ENCODE measurements at places on chromosomes 2 and 18.

GRCh38 chr2:151033271-151034248, 228.1 kb downstream of the RBM43 start:
- DNase-seq: no peak

- DNase-seq: no peak
Observed at GRCh38 chr2:196248467-196249094, 77.2 kb upstream of the STK17B start.

DNA sequence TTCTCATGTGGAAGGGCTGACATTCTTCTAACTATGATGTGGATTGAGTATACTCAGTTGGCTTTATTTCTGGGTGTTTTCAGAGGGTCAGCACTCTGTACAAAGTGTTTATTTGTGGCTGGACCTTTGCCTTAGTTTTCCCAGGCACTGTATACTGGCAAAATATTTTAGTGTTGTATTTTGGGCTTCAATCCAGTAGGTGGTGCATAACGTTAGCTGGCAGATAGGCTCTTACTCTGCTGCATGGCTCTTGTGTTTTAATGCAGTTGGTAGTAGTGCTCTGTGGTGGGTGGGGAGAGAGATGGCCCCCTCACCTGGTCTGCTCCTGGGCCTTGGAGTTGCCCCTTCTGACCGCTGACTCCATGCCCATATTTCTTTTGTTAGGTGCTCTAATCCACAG, 75.6 kb upstream of the REG3A start:
- DNase-seq: no peak

- no peak for DNase-seq
Observed at GRCh38 chr2:154158101-154158500, 286.4 kb downstream of the GALNT13 start.

DNA sequence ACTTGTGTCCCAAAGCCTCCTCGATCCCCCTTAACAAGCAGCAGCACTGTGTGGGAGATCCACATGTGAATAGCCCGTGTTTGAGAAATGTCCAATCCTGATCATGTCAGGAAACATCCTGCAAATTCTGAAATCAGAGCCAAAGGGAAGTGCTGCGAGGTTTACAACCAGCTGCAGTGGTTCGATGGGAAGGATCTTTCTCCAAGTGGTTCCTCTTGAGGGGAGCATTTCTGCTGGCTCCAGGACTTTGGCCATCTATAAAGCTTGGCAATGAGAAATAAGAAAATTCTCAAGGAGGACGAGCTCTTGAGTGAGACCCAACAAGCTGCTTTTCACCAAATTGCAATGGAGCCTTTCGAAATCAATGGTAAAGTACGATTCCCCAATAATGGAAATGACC, at the start of gene MARCO:
TSS of gene MARCO (plus strand) at position 164 of the 400 bp plus-strand sequence. CDS start at position 271, 107 bp downstream.
- no peak for DNase-seq

DNA sequence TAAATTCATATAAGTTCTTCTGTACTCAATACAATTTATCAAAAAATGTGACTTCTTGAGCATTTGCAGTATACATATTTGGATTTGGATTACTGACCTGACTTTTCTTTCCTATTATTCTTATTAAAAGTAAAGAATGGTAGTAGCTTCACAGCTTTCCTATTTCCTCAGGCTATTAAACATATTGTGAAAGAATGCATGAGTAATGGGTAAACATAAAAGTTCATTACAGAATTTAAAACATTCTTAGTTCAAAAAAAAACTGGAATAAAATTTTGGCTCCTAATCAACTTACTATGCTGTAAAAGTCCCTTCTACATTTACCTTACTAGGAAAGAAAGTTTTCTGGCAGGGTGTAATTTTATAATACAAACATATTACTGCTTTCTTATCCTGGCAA, 27.3 kb upstream of the C2orf66 start:
- no peak for DNase-seq

DNA sequence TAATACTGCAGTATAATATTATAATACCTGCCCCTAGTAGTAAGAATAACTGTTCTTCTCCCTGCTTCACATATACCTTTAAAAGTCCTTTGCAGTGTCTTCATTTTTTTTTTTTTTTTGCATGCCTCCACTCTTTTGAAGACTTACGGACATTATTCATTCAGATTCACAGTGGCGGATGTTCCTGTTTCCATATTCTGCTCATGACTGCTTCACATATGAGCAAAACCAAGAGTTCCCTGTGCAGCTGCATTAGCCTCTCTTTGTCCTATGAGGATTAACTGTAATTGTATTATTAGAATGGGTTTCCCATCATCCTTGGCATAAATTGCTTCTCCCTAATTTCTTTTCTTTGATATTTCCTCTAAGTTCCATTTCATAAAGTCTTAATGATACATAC, 12.8 kb downstream of the IL18RAP start:
- DNase-seq: no peak

GRCh38 chr2:104766683-104767082, 87.2 kb upstream of the POU3F3 start:
- DNase-seq: no peak

DNA sequence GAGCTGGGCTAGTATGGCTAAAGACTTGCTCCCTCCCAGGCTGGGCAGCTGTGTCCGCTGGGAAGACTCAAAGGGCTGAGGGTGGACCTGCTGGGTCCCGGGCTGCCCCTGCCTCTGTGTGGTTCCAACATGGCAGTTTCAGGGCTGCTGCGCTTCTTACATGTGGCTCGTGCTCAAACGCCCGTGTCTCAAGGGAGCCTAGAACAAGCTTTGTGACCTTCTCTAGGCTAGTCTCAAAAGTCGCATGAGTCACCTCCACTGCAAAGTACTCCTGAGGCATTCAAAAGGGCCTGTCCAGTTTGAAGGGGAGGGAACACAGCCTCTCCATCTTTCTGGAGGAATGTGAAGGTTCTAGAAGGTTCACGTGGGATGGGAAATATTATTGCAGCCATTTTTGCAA, 44.7 kb upstream of the RAB31 start:
- no peak for DNase-seq

DNA sequence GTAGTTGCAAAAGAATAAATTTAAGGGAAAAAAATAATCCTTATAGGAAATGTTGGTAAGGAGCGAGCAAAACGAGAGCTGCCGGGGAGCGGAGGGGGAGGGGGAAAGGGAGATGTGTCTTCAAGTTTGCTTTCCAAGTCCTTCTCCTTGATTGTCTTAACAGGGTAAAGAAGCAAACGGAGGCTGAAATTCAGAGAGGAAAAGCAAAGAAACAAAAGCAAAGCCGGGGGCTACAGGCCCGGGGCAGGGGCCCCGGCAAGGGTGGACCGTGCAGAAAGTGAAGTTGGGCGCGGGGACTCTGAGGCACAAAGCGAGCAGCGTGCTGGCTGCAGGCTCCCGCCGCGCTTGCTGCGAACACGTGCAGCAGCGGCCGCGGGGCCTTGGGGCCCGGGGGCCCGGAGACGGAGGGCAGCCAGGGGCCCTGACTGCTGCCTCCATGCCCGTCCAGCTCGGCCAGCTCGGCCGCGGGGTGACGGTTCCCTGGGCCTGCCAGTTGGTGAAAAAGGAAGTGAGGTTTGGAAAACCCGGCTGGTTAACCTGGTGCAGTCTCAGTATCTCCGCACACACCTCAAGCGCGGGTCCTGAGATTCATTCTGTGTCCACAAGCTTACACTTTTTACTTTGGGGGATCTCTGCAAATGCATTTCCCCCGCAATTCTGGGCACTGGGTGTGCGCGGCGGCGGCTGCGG, 4.1 kb downstream of the BCL11A start:
- DNase-seq: no peak

DNA sequence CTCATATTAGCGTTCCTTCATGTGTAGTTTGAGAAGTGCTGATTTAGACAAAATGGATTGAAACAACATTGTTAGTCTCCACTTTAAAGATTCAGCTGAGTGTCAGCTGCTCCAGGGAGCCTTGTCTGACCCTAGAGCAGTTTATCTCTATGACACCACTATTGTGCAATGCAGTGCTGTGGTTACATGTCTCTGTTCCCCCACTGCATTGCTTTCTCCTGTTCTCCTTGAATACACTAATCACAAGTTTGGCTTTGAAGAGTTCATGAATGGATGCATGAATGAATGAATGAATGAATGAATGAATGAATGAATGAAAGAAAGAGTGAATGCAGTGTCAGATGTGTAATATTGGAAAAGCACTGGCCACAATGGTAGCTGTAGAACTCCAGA, 38.3 kb downstream of the GCG start:
- peak; percentile 29 for DNase-seq

DNA sequence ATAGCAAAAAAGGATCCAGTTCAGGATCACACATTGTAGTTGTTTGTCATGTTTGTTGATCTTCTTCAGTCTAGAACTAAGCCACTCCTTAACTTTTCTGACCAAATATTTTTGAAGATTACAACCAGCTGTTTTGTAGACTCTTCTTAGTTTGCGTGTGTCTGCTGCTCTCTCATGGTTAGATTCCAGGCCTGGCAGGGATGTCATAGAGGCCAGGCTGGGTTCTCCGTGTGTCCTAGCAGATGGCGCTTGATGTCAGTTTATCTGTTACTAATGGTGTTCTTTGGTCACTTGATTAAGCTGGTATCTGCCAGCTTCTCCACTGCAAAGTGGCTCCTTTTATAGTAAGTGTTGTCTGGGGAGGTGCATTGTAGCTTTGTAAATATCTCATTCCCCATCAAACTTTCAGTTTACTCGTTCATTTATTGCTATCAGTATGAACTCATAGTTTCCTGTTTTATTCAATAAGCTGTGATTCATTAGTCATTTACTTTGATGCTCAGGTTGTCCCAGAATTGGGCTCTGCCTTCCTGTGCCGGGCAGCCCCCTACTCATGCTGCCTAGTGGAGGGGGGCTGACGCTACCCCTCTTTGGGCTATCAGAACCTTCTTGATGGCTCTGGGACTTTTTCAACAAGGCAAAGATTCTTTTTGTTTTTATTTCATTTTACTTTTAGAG, 42.1 kb downstream of the GRHL1 start:
- DNase-seq: no peak

- DNase-seq: no peak
Observed at GRCh38 chr2:201452058-201452921, 750 bp downstream of the STRADB start.

DNA sequence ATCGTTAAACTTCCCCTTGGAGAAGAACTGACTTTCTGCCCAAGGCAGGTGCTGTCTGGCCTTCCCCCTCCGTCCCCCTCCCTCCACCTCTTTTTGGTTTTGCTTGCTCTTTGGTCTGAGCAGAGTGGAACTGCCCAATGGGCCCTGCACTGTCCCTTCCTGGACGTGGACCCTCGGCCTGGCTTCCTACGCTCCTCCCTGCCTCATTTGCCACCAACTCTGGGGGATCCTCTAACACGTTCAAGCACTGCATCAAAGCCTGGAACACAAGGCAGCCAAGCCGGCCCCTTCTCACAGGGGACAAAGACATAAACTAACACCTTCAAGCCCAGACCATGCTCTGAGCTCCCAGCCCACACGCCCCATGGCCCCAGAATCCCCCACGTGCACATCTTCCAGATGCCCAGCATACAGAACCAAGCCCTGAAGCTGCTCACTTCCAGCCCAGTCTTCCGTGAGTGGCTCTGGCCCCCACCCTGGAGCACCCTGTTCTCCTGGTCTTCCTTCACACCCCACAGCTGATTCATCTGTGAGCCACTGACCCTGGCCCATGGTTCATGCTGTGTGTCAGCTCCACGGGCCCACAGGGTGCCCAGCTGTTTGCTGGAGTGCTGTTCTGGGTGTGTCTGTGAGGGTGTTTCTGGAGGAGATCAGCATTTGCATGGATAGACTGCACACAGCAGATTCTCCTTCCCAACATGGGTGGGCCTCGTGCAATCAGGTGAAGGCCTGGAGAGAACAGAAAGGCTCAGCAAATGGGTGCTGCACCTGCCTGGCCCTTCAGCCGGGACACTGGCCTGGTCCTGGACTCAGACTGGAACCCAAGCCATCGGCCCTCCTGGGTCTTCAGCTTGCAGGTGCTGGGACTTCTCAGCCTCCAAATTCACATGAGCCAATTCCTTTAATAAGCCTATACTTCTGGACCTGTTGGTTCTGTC, 247.1 kb upstream of the SALL3 start:
- DNase-seq: no peak

DNA sequence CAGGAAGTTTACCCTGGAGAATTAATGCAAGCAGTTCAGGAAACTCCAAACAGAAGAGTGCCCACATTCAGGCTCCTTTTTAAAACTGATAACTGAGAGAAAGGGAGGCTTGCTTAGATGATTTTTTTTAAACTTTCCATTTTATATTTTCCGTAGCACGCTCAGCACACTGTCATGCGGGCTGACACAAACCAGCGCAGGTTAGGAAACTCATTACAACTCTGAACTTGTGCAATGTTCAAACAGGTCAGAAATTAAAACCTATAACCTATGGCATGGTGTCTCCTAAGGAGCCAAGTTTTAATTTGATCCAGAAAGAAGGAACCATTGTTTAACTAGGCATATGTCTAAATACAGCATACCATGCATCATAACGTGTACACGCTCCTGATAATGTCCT, 117.7 kb upstream of the SMIM21 start:
- no peak for DNase-seq

GRCh38 chr2:62939735-62940491, 110.7 kb upstream of the OTX1 start:
- DNase-seq: peak; percentile 72

- DNase-seq: no peak
Observed at GRCh38 chr2:122117371-122117770, 361.9 kb downstream of the TSN start.

DNA sequence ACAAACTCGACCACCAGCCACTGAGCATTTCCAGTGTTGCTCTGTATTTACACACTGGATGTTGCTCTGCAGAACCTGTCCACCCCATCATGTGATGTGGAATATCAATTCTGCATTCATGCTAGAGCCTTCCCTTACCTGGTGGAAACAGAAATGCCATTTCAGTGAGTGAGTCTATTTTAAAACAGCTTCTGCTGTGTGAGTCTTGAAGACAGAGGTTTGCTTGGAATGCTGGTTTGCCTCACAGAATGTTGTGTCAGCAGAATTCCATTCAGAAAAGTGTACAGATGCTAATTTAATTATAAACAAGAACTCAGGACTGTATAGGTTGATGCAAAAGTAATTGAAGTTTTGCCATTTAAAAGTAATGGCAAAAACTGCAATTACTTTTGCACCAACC, 118.3 kb downstream of the MAP3K20 start:
- no peak for DNase-seq
